ENCODE measurements at places on chromosomes 7 and 10.

DNA sequence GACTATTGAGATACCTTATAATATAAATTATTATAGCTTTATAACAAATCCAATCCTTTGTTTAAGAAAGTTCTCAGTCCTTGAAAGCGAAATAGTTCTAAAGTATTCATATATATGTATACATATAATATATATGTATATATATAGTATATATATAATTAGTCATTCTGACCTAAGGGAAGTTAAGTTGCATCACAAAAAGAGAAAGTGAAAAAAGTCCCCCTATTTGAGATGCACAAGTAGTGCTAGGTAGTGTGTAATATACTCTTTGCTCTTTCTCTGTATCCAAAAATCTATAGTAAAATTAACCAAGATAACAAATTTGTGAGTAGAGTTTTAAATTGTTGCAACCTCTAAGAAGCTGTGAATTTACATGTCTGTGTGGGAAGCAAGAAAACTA lies 13.3 kb upstream of the IFIT1B start:
- DNase-seq: no peak

DNA sequence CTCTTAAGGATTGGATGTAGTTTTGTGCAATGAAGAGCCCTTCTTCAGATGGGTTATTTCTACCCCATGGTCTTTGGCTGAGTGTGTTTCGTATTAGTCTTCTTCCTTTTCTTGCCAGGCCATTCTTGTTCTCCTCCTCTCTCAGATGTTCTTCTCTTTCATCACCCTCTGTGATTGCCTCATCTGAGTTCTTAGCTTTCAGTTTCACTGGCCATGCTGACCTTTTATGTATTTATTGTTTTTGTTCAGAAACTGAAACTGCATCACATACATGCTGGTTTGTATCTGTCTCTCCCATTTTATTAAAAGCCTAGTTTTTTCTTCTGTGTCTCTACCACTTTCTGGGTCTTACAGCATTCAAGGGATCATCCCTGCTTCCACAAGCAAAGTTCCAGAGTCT lies 21.7 kb upstream of the PCGF5 start:
- no peak for DNase-seq

- DNase-seq: no peak
Observed at GRCh38 chr10:48469516-48470020, 135.3 kb downstream of the ARHGAP22 start.

DNA sequence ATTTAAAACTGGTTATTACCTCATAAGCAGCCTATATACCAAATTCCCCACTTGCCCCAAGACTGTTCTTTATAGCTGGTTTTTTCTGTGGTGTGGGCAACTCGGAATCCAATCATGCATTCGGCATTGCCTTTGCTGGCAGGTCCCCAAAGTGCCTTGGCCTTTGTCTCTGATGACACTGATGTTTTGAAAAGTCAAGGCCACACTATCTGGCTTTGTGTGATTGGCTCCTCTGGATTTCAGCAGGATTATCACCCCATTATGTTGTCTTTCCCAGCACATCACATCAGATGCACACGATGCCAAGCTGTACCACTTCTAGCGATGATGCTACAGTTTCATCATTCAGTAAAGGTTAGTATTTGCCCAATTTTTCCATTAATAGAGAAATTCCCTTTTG lies 97.7 kb downstream of the USP6NL start:
- DNase-seq: no peak

DNA sequence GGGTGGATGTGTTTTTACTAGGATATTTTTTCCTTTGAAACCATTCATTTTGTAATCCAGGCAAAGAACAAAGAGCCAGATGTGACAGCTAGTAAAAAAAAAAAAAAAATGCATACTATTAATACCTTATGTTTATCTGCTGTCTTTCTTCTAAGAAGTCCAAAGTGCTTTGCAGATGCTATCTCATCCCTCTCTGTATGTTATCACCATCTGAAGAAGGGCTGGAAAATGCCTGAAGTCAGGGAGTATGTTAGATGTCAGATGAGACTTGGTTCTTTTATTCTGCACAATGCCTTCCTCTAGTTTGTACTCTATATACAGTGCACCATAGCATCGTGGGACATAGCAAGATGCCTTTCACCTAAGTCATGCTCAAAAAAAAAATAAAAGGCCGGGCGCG lies 10.4 kb upstream of the CAMK1D start:
- DNase-seq: no peak

GRCh38 chr10:92384741-92385140 lies 93.8 kb downstream of the MARCHF5 start:
- no peak for DNase-seq

DNA sequence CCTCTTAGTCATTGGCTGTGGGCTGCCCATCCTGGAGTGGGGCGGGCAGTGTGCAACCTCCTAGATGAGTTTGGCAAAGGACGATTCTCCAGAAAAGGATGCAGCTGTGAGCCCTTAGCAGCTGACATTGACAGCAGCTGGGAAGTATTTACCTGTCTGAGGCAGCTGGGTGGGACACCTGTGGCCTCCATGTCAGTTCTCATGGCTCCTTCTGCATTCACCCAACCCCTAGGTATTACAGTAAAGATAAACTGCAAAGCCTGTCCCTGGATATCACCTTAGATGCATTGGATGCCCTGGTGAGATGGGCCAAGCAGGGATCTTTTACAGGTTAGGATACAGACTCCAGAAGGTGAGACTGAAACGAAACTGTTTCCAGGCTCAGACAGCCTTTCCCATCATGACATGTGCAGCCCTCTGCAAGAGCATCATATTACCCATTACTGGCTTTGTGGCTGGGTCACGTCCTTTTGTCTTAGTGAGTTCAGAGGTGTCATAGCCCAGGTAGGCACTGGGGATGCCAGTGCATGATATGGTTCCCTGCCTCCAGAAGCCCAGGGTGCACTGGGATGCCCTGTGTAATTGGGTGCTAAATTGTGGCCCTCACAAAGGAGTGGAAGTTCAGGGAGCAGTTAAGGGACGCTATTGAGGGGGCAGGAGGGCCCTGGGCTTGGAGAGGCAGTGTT lies 28.9 kb downstream of the MINDY4 start:
- DNase-seq: no peak

GRCh38 chr10:48797830-48798229 lies 113.2 kb downstream of the WDFY4 start:
- DNase-seq: no peak

GRCh38 chr10:58967551-58968388 lies 208.7 kb upstream of the PHYHIPL start:
- DNase-seq: no peak

DNA sequence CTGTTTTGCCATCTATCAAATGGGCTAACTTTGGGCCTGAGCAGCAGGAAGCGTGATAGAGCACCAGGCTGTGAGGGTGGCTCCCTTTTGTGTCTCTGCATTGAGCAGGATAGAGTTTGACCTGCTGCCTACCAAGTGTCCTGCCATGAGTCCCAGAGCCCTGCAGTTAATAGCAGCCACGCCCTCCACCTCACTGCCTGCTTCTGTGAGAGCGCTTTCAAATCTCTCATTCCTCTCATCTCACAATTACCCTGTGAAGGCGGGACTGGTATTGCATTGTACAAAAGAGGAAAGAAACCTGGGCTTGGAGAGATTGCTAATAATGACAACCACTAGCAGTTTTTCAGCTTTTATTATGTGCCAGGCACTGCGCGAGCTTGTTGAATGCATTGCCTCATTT lies 39.9 kb downstream of the UNC5B start:
- no peak for DNase-seq

- DNase-seq: no peak
Observed at GRCh38 chr7:135734343-135734689, 6.3 kb upstream of the SLC13A4 start.

DNA sequence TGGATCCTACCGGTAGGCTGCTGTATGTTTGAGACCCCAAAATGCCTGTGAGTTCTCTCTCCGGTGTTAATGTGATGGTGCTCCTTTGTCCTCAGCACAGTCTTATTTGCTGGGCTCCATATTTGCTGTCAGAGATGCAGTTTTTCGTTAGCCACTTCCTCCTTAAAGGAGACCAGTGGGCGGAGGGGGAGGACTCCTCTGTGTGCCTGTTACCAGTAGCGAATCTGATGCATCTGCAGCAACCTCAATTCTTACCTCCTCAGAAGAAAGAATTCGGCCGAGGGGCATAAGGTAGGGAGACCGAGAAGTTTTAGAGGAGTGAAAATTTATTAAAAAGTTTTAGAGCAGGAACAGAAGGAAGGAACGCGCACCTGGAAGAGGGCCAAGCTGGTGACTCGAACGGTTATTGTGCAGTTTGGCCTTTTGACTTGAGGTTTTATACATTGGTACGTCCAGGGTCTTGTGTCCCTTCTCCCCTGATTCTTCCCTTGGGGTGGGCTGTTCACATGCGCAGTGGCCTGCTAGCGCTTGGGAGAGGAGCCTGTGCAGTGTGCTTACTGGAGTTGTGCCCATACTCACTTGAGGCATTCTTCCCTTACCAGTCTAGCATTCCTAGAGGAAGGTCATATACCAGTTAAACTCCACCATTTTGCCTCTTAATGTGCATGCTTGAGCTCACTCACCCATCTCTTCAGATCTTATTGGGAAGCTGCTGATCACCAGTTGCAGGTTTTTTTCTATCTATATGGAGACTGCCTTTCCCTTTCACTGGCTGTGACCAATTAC lies 49.5 kb downstream of the GNAI1 start:
- no peak for DNase-seq

DNA sequence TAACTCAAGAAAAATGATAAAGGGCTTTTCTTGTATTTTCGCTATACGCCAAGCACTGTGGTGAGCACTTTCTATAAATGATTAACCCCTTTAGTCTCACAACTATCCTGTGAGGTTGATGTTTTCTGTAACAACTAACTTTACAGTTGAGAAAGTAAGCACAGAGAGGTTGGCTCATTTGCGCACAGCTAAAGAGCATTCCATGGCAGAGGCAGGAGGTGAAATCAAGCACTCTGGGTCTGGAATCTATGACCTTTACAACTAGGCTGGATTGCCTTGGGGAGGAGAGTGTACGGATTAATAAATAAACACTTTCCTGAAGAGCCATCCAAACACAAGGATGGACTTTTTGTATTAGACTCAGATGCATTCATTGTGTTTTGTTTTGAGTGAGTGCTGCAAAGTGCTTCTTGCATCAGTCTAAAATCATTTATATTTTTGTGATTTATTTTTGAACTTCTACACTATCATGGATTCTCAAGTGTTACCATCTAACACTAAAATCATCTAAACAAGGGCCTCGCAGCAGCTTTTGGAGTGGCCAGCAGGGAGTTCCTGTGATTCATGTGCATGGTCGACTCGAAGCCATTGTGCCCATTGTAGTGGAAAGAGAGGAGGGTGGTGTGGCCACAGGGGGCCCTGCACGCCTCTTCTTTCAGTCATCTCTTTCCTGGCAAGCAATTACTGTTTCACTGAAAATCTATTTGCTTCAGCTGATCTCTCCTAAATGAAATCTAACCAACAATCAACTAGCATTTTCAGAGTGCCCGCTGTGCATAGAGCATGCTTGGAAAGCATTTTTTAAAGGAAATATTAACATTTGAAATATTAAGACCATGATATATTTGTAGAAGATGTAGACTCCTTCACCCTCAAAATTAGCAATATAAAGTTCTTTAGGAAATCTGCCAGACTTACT lies 633.4 kb upstream of the COBL start:
- DNase-seq: no peak

GRCh38 chr7:155001756-155002410 lies 1.0 kb downstream of the PAXIP1 start:
- DNase-seq: no peak

GRCh38 chr7:127525866-127526480 lies 59.4 kb downstream of the GCC1 start:
- no peak for DNase-seq

DNA sequence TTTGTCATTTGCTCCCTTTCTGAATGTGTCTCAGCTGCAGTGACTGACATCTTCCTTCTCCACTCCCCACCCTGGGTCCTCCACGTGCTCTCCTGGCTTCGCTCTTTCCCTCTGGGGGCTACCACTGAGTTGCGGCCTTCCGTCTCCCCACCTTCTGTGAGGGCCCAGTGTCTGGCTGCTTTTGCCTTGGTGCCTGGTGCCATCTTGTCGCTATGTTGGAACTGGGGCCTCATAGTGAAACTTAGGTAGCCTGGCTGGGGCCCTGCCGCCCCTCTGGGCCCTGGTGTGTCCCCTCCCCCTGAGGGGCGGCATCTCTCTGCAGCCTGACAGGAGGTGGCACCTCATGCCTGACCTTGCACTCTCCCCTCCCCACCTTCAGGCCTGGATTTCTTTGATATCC lies 144.1 kb downstream of the ANLN start:
- DNase-seq: no peak

DNA sequence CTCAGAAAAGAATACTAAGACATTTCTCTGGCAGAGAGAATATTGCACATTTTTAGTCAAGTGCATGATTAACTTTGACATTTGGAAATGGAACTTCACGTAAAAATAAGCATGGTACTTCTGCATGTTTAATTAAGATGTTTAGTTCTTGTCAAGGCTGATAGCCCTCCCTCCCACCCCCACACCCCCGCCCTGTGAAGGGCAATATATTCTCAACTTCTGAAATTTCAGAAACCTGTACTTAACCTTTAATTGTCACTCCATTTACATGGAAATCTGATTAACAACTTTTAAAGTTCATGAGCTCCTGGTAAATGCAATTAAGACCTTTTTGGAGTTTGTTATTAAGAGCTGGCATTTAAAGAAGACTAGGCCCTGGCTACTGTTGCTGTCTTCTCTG lies 205.8 kb downstream of the EXOC4 start:
- DNase-seq: no peak

DNA sequence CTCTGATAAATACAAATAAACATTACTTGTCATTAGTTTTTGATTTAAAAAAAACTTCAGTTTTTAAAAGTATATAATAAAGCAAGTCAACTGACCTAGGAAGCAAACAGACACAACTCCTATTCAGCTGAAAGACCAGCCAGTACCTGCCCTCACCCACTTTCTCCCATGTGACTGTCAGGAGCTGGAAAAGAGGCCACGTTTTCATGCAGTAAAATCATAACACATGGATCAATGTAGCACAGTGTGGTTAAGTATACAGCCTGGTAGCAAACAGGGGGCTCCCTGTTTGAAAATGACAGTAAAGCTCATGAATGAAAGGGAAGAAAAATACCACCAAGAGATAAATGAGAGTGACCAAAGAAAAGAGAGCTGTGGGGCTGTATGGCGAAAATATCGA lies 21.6 kb downstream of the KIN start:
- no peak for DNase-seq

DNA sequence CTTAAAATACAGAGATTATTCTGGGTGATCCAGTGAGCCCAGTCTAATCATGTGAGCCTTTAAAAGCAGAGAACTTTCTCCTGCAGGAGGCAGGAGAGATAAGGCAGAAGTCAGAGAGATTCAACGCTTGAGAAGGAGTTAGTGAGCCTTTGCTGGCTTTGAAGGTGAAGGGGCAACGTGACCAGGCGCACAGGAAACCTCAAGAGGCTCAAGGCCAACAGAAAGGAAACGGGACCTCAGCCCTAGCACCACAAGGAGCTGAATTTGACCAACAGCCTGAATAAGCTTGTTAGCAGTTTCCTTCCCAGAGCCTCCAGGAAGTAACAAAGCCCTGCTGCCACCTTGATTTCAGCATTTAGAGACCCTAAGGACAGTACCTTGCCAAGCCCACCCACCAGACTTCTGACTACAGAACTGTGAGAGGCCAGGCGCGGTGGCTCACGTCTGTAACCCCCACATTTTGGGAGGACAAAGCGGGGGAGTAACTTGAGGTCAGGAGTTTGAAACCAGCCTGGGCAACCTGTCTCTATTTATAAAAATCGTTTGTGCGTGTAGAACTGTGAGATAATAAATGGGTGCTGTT lies 87.3 kb upstream of the KAT6B start:
- no peak for DNase-seq

Data from T follicular helper cell (primary cell).